Activated T-helper 1 cell treated with anti-CD3 and anti-CD28 coated beads, Interleukin-2, amount 50 U/mL, for 16 hours (primary cell): ENCODE measurements at places on chromosomes 2 and 18.
A peak's percentile ranks its signal among the peaks of the same experiment; 100 is the strongest.

GRCh38 chr2:85907671-85908157, 18.9 kb upstream of the ST3GAL5 start:
- no peak for DNase-seq

DNA sequence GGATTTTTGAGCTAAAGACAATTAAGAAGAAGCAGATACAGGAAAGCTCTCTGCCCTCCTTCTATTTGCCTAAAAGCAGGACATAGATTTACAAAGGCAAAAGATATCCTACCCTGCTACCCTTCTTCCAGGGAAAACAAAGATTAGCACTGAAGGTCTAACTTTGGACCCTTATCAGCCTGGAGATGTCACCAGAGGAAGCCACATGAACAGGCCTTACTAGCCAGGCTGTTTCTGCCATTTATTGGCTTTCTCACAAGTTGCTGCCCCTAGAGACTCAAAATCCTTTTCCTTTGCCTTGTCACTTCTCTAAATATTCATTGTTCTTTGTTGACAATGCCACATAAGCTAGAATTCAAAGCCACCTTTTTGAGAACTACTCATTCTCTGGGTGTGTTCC, 147.3 kb downstream of the B3GNT2 start:
- DNase-seq, result no peak

DNA sequence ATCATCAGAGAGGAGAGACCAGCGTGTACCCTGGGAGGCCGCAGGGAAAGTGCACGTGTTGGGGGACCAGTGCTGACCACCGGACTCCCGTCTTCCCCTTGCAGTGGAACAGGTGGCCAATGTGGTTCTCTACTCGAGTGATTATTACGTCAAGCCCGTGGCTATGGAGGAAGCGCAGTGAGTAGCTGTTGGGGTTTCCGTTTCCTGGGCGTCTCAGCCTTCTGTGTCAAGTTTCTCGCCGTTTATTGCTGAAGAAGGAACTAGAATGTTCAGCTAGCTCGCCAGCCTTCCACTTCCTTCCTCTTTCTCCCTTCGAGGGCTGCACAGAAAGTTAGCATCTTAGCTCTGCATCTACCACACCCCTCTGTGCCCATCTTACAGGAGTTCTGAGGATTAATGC, 22.8 kb upstream of the DGKD start:
- DNase-seq, result peak; percentile 52

GRCh38 chr18:45566025-45566740, 49.1 kb upstream of the SLC14A2 start:
- DNase-seq, result no peak

- no peak for DNase-seq
Observed at GRCh38 chr2:109558076-109558882, 55.5 kb downstream of the SEPTIN10 start.

GRCh38 chr18:58417752-58418151, 211.1 kb downstream of the ALPK2 start:
- no peak for DNase-seq

GRCh38 chr2:4628998-4629501, 925.7 kb downstream of the DCDC2C start:
- DNase-seq, result no peak

DNA sequence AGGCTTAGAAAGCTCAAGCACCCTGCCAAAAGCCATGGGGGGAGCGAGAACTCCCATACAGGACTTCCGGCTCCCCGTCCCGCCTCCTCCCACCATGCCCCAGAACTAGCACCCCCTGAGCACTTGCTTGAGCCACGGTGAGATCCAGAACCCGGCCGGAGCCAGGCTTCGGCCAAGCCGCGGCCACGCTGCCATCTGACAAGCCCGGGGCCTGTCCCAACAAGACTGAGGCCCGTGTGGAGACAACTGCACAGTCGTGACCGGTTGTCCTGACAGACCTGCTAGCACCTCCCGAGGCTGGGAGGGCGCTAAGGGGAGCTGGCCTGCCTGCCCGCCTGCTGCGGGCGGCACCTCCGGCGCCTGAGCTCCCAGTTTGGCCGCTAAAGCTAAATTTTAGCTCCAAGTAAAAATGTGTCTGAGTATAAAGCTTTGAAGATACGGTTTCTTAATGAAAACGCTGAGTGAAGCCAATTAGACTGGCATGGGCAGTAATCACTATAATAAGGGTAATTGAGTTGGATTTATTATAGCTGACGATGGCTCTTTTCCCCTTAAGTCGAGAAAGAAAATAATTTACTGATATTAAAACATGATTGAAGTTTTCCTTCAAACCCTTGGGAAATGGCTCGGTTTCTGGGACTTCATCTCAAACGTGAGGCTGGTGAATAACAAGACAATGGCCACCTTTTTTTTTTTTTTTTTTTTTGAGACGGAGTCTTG, 78.3 kb upstream of the ODC1 start:
- no peak for DNase-seq

- no peak for DNase-seq
Observed at GRCh38 chr2:42435628-42436027, 58.2 kb downstream of the KCNG3 start.

DNA sequence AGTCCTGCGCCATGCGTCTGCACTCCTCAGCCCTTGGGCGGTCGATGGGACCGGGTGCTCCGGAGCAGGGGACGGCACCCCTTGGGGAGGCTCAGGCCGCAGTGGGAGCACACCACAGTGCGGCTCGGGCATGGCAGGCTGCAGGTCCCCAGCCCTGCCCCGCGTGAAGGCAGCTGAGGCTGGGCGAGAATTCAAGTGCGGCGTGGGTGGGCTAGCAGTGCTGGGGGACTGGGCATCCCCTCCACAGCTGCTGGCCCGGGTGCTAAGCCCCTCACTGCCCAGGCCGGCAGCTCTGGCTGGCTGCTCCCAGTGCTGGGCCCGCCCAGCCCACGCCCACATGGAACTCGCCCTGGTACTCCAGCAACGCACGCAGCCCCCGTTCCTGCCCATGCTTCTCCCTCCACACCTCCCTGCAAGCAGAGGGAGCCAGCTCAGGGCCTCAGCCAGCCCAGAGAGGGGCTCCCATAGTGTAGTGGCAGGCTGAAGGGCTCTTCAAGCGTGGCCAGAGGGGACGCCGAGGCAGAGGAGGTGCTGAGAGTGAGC, 198.3 kb upstream of the CNTNAP5 start:
- DNase-seq, result no peak
